ENCODE measurements at places on chromosomes 12 and 14. TPM values are rescaled to one million over a fixed set of nuclear protein-coding genes. Genes with fewer than 3 reads are reported as not detected.

TEP1 gene
- 14.7 TPM for total RNA-seq

CLEC4D gene
- not detected for total RNA-seq

GPRC5D gene
- not detected for total RNA-seq

P2RX2 gene
- not detected for total RNA-seq

TMEM119 gene
- total RNA-seq = 2.6 TPM

SDS gene
- not detected for total RNA-seq

TBX5 gene
- total RNA-seq = not detected

DNA sequence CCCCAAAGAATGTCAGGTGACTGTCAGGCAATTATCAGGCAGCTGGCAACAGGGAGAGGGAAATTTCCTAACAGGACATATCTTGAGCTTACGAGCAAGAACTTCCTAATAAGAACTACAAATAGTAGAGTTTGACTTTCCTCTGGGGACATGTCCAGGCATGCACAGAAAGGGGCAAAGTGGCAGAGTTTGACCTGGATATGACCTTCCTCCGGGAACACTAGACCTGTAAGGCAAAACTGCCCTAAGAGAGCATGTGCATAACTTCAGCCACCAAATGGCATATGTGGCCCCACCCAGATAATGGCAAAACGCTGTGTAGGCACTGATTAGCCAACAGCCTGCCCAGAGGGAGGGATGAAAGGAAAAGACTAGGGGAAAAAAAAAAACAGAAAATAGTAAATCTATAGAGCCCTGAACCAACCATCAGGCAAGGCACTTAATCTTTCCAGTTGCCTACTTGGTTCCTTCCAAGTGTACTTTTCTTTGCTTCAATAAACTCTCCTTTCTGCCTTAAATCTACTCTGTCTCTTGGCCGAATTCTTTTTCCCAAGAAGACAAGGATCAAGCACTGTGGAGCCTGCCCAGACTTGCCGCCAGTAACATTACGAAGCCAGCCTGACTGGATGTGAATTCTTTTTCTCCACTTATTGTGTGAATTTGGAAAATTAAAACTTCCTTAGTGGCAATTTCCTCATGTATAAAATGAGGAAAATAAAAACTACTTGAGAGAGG is 164.1 kb downstream of the SPTSSA start:
- no peaks in the 10 kb centered on the region for H3K36me3 ChIP-seq
- no peak overlapping the region for H3K27ac ChIP-seq
- no peak overlapping the region for H3K4me3 ChIP-seq
- H3K4me1 ChIP-seq = no peaks in the 10 kb centered on the region

- no peak overlapping the region for H3K27ac ChIP-seq
Observed at GRCh38 chr12:102682366-102683289, 202.3 kb upstream of the IGF1 start.

DNA sequence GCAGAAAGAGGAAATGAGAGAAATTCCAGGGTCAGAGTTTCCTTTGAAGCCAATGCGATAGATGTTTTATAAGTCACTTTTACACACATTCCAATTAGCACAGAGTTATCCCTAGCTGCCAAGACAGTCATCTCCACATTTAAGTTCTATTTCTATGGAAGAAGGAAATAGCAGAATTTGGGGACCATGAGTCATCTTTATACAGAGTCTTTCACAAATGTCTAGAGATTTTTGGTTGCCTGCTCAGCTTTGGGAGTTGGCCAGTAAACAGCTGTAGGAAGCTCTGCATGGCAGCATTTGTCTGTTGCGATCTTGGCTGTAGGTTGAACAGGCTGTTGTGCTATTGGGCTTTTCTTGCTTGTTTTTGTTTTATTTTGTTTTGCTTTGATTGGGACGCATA is 884.3 kb downstream of the GALC start:
- no peaks in the 10 kb centered on the region for H3K36me3 ChIP-seq

- peaks cover 10% of the 10 kb centered on the region for H3K36me3 ChIP-seq
- H3K4me3 ChIP-seq = no peak overlapping the region
- DNase-seq = no peak
Observed at GRCh38 chr14:81511111-81511904, 22.3 kb downstream of the SEL1L start.

GRCh38 chr12:93002293-93003054 is 73.4 kb upstream of the EEA1 start:
- H3K4me1 ChIP-seq = peaks cover 12% of the 10 kb centered on the region
- DNase-seq = no peak
- no peaks in the 10 kb centered on the region for H3K27me3 ChIP-seq
- H3K36me3 ChIP-seq = no peaks in the 10 kb centered on the region
- no peak overlapping the region for H3K4me3 ChIP-seq

- DNase-seq = peak; percentile 44
- H3K36me3 ChIP-seq = no peaks in the 10 kb centered on the region
- peaks cover 45% of the 10 kb centered on the region for H3K4me1 ChIP-seq
- H3K27me3 ChIP-seq = no peaks in the 10 kb centered on the region
- H3K4me3 ChIP-seq = peak overlapping the region; percentile 88
Observed at GRCh38 chr14:92121207-92121669, 268 bp downstream of the NDUFB1 start.

GRCh38 chr14:49959822-49960408 is 67.0 kb downstream of the ARF6 start:
- peaks cover 3% of the 10 kb centered on the region for H3K4me1 ChIP-seq
- no peaks in the 10 kb centered on the region for H3K27me3 ChIP-seq
- DNase-seq = no peak

- H3K27me3 ChIP-seq = no peaks in the 10 kb centered on the region
- peak overlapping the region; percentile 97 for H3K4me3 ChIP-seq
- no peak for DNase-seq
- peak overlapping the region; percentile 93 for H3K27ac ChIP-seq
Observed at GRCh38 chr12:32756476-32757066, 874 bp upstream of the YARS2 start.

DNA sequence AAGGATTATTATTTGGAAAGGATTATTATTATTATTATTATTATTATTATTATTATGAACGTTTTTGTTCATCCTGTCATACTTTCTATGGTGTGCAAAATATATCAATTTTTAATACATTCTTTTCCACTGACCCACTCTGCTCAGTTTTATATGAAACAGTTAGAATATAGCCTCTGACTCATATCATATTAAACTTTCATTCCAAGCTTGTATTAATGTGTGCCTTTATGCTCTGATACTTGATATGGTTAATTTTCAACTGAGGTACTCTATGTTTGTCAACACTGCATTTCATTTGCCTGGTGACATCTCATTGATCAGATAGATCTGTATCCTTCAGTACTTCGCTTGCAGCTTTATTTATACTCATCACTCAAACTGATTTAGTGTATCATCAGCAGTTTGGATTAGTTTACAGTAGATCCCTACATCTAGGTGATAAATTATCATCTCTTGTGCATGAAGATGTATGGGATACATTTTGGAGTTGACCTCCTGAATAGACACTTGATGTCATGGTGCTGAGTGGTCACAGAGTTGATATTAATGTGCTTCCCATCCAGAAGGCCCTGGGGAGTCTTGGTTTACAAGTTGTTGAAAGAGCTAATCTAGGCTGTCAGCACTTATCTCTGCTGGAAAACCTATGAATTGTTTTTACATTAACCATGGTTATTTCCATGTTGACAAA is 271.8 kb downstream of the TRHDE start:
- peaks cover 5% of the 10 kb centered on the region for H3K4me1 ChIP-seq
- no peak overlapping the region for H3K27ac ChIP-seq
- H3K36me3 ChIP-seq = no peaks in the 10 kb centered on the region
- H3K27me3 ChIP-seq = no peaks in the 10 kb centered on the region

- H3K36me3 ChIP-seq = no peaks in the 10 kb centered on the region
- no peak for DNase-seq
- H3K27ac ChIP-seq = no peak overlapping the region
Observed at GRCh38 chr14:34498684-34499412, 36.8 kb upstream of the SPTSSA start.

DNA sequence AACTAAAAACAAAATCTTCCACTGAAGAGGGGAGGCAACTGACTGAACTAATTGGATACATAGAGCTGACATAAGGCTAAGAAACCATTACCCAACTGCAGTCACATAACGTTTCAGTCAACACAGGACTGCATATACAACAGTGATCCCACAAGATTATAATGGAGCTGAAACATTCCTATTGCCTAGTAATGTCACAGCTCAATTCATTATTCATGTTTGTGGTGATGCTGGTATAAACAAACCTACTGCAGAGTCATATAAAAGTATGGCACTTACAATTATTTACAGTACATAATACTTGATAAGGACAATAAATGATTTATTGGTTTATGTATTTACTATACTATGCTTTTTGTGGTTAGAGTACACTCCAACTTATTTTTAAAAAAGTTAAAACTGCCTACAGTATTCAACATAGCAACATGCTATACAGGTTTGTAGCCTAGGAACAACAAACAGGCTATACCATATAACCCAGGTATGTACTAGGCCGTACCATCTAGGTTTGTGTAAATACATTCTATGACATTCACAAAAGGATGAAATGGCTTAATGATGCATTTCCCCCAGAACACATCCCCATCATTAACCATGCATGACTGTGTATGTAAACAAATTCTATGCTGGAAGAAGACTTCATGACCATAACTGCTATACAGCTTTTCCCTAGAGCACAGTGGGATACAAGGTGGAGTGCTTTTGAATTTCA is 4.3 kb downstream of the NAP1L1 start:
- no peaks in the 10 kb centered on the region for H3K36me3 ChIP-seq
- no peak overlapping the region for H3K4me3 ChIP-seq
- no peak for DNase-seq
- no peak overlapping the region for H3K27ac ChIP-seq

DNA sequence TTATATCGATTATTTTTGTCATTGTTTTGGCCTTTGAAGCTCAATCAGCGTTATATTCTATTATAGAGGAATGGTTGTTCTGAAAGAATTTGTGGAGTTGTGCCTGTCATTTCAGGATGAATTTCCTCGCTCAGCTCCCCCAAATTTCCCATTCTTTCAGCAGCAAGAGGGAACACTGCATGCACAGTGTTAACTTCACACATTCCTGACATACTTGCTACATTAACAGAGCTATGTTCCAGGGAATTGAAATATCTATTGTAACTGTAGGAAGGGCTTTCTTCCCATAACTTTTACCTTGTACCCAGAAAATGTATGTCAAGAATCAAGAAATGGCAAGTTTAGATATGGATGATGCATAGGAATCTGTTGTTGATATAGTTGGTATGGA is 379.0 kb downstream of the LRIG3 start:
- no peak overlapping the region for H3K4me3 ChIP-seq
- no peaks in the 10 kb centered on the region for H3K27me3 ChIP-seq
- no peak overlapping the region for H3K27ac ChIP-seq

DNA sequence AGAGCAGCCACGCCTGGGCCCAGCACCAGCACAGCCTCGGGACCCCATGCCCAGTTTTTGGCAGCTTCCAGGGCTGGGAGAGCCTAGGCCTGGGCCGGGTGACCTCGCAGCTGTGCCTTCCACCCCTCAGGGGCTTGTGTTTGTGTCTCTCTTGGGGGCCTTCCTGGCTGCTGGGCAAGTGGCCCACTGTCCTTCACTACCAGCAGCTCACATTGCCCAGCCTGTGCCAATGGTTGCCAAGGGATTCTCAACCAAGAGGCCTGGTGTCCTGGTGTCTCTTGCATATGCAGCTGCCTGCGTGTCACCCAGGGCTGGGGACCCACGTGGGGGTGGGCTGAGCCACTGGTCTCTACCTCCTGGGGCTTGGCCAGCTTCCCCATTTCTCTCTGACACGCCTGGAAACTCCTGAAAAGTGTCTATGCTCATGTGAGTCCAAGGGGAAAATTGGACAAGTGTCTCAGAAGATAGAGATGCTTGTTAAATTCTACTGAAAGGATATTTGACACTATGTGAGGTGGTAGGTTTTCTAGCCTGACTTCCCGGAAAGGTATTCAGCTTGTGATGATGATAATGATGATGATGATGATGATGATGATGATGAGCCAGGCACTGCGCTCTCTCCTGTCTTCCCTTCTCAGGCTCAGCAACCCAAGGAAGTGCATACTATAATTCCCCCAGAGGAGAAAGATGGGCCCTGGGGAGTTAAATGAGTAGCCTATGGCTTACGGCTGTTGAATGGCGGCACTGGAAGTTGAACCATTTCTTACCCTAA is 48.8 kb upstream of the ESRRB start:
- H3K27ac ChIP-seq = no peak overlapping the region
- H3K27me3 ChIP-seq = no peaks in the 10 kb centered on the region
- no peak for DNase-seq
- H3K4me3 ChIP-seq = no peak overlapping the region
- peaks cover 11% of the 10 kb centered on the region for H3K4me1 ChIP-seq

DNA sequence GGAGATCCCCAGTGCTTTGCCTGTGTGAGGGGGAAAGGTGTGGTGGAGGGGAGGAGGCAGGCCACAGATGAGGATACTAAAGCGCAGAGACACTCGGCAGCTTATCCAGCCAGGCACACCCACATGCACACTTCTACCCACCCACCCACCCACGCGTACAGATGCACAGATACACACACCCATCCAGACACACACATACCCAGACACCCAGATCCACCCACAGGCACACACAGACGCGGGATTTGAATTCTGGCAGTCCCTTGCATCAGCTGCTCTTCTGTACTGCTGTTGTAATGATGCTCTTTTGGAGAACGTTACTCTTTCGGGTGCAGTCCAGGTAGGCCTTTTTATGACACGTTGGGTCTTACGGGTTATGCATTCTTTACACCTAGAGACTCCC is 55.7 kb upstream of the RD3L start:
- no peaks in the 10 kb centered on the region for H3K4me1 ChIP-seq
- DNase-seq = no peak
- H3K27ac ChIP-seq = no peak overlapping the region
- no peaks in the 10 kb centered on the region for H3K36me3 ChIP-seq

- H3K4me1 ChIP-seq = peaks cover 4% of the 10 kb centered on the region
- H3K4me3 ChIP-seq = no peak overlapping the region
- H3K36me3 ChIP-seq = no peaks in the 10 kb centered on the region
- peaks cover 7% of the 10 kb centered on the region for H3K27me3 ChIP-seq
Observed at GRCh38 chr12:92735131-92735721, 32.4 kb downstream of the PLEKHG7 start.

GRCh38 chr14:105070760-105071137 is 5.5 kb upstream of the GPR132 start:
- H3K27me3 ChIP-seq = peaks cover 24% of the 10 kb centered on the region
- no peak overlapping the region for H3K27ac ChIP-seq
- no peaks in the 10 kb centered on the region for H3K4me1 ChIP-seq
- H3K4me3 ChIP-seq = no peak overlapping the region
- H3K36me3 ChIP-seq = no peaks in the 10 kb centered on the region

GRCh38 chr14:35689000-35689460 is 120.1 kb downstream of the RALGAPA1 start:
- H3K27me3 ChIP-seq = no peaks in the 10 kb centered on the region
- H3K4me1 ChIP-seq = no peaks in the 10 kb centered on the region
- no peak overlapping the region for H3K4me3 ChIP-seq
- no peak overlapping the region for H3K27ac ChIP-seq
- peaks cover 5% of the 10 kb centered on the region for H3K36me3 ChIP-seq

DNA sequence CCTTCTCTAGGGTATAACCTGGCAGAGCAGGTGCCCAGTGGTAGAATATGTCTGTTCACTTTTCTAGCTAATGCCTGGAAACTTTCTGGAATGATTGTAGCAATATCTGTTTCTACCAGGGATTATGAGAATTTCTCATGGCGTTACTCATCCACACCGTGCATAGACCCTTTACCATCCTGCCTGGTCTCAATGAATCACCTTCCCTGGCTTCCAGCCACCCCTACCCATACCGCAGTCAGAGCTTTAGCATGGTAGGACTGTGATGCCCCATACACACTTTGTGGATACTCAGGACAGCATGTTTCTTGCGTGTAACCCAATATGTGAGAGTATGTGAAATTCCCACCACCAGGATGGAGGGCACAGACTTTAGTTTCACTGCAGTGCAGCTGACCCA is 45.4 kb downstream of the TUNAR start:
- no peaks in the 10 kb centered on the region for H3K4me1 ChIP-seq
- H3K36me3 ChIP-seq = no peaks in the 10 kb centered on the region
- H3K27ac ChIP-seq = no peak overlapping the region
- no peaks in the 10 kb centered on the region for H3K27me3 ChIP-seq
- DNase-seq = no peak

Data from psoas muscle (tissue), 8 donors.